ENCODE measurements at places on chromosomes 7 and 10.

DNA sequence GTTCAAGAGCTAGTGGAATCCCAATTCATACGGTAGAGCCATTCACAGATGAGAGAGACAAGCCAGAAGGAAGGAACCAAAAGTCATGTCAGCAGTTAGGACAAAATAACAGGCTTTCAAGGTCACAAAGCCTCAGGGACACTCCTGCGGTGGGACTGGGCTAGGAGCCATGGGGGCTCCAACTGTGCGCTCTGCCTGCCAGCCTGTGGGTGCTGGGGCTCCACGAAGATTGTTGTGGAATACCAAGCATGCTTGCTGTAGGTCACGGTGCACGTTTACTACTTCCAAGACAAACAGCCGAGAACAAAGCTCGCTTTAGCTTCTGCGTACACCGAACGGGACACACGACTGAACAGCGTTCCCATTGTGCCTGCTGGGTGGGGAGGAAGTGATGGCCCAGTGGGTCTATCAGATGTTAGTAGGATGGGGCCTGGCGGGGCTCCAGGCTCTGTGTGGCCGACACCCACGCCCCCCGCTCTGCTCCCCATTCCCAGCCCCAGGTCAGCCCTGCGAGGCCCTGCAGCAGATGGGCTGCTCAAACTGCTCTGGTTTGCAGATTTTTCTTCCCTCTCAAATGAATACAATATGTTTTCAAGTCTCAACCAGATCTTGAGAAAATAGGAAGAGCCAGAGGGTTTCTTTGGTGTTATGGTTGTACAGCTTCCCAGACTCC is 158.9 kb downstream of the EGFR start:
- DNase-seq, result peak; percentile 47

GRCh38 chr10:42790835-42791234 is 8.2 kb downstream of the BMS1 start:
- DNase-seq, result no peak

GRCh38 chr10:2556883-2557282 is 510.5 kb upstream of the PFKP start:
- no peak for DNase-seq

- DNase-seq, result no peak
Observed at GRCh38 chr10:102010961-102011360, 45.0 kb downstream of the ARMH3 start.

DNA sequence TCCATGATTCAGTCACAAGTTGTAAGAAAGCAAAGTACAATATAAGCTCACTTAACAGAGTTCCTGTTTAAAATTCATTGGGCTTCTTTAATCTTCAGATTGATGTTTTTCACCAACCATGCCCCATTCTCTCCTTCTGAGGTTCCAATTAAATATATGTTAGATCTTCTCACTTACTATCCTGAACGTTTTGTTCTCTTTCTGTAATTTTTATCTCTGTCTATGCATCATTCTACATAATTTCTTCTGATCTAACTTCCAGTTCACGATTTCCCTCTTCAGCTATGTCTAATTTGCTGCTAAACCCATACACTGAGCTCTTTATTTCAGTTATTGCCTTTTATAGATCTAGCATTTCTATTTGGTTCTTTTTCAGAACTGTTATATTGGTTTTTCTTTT is 28.0 kb upstream of the SPOCK2 start:
- DNase-seq, result no peak

- peak; percentile 78 for DNase-seq
Observed at GRCh38 chr7:2863461-2864066, 19.5 kb upstream of the GNA12 start.

DNA sequence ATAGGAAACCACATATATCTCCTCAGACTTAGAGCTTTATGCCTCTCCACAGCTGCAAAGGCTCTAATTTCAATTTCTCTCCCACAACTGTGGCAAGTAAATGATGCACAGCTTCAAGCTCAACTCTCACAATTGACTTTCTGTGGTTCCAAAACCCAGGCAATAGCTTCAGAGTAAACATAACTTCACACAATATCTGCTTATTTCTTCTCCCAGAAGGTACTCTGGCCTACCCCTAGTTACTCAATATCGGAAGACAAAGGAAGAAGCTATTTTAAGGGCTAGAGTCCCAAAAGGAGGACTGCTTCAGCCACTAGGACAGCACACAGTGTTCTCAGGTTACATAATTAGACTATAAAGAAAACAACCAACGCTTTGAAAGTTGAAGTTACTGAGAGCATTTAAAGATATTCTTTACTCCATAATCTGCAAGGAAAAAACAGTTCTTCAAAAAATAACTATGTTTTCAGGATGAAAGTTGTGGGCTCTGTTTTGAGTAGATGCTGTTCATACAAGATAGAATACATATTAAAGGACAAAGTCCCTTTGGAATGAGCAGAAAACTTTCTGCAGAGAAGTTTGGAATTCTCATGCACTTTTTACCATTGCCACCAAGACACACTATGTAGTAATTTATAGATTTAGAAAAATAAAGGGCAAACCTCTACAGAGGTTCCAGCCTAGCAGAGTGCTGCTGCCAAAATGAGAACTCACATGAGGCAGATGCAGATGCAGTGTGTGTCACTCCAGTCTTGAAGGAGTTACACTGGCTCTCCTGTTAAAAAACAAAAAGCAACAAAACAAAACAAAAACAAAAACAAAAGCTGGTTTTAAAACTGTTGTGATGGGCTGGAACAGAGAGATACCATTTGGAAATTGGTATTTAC is 81.8 kb downstream of the NT5C2 start:
- no peak for DNase-seq

DNA sequence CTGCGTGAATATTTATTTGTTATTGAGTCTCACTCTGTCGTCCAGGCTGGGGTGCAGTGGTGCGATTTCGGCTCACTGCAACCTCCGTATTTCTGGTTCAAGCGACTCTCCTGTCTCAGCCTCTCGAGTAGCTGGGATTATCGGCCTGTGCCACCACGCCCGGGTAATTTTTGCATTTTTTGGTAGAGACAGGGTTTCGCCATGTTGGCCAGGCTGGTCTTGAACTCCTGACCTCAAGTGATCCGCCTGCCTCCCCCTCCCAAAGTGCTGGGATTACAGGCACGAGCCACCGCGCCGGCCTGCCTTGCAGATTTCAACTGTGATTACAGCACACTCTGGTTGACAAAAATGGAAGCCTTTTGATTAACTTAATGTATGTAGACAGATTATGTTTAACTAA is 730.0 kb upstream of the VSTM2A start:
- no peak for DNase-seq

- peak; percentile 86 for DNase-seq
Observed at GRCh38 chr10:95635319-95635733, 21.2 kb downstream of the ALDH18A1 start.

GRCh38 chr7:70071766-70072165 is 473.5 kb downstream of the AUTS2 start:
- no peak for DNase-seq

- no peak for DNase-seq
Observed at GRCh38 chr10:8489823-8490222, 435.3 kb downstream of the GATA3 start.

GRCh38 chr10:71316056-71316785 is 2.8 kb upstream of the SLC29A3 start:
- DNase-seq, result peak; percentile 33

DNA sequence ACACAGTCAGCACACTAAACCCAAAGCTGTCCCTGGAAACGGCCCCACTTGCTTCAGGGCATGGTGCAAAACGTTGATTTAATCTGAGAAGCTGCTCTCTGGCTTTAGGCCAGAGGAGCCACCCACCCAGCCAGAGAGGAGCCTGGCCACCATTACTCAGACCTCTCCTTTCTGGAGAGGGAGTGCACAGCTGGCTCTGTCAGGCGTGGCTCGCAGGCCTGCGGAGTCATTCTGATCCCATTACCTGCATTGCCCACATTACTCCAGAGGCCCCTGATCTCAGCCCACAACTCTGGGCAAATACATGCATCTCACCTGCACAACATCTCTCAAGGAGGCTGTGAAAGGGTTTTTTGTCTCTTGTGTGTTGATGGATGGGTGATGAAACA is 370.0 kb upstream of the IGFBP3 start:
- peak; percentile 7 for DNase-seq
